ENCODE measurements at places on chromosomes 11 and 22.

DNA sequence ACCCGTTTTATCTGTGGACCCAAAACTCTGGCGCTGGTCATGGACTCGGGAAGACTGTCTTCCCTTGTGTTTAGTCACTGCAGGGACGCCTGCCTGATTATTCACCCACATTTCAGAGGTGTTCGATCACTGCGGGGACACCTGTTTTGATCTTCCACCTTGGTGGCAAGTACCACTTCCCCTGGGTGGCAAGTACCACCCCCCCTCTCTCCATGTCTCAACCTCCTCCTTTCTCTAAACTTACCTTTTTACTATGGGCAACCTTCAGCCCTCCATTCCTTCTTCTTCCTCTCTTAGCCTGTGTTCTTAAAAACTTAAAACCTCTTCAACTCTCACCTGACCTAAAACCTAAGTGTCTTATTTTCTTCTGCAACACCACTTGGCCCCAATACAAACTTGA is 1.9 kb upstream of the NDUFC2 start:
- no peak for DNase-seq

DNA sequence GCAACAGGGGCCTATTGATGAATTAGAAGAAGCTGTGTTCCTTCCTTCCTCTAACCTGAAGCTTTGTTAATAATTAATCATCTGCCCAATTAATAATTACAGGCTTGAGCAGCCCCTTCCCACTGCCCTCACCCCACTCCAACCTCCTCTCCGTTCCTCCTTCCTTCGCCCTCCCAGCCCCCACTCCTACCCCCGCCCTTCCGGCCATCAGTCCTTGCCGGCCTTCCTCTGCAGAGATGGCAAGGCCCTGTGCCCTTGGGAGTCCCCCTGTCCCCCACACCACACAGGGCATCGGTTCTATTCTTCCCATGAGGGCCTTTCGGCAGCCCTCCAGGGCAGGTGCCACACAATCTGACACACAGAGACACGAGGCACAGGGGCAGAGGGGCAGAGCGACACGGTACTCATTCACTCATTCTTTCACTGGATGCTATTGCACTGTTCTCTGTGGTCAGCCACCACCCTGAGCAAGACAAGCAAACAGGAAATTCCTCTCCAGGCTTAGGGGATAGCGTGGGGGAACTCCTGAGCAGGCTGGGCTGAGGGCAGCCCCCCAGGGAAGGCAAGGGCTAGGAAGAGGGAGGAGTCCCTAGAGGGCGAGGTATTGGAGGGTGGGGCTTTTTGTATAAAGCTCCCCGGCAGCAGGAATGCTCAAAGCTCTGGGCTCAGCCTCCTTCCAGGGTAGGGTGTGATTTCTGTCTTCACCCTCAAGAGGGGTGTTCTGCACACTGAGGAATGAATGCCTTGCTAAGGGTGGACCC is 14.7 kb downstream of the MGAT3 start:
- no peak for DNase-seq

DNA sequence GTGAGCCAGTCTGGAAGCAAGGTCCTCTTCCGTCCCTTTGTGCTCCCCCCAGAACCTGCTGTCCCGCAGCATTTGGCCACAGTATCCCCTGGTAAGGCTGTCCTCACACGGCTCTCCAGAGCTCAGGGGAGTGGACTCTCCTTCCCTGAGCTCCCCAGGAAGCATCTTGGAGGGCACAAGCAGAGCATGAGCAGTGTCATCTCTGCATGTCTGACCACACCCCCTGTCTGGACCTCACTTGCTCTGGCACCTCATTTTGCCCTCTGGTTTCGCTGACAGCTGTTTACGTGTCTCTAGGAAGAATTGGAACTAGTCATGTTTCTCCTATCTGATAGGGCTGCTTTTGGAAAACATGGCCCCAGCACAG is 15.5 kb downstream of the DCPS start:
- DNase-seq: no peak

GRCh38 chr11:113906038-113906437 is 1.4 kb downstream of the HTR3B start:
- DNase-seq: peak; percentile 21

GRCh38 chr11:96263238-96263763 is 79.7 kb downstream of the MAML2 start:
- no peak for DNase-seq

- no peak for DNase-seq
Observed at GRCh38 chr11:114091516-114092397, 32.2 kb downstream of the ZBTB16 start.

DNA sequence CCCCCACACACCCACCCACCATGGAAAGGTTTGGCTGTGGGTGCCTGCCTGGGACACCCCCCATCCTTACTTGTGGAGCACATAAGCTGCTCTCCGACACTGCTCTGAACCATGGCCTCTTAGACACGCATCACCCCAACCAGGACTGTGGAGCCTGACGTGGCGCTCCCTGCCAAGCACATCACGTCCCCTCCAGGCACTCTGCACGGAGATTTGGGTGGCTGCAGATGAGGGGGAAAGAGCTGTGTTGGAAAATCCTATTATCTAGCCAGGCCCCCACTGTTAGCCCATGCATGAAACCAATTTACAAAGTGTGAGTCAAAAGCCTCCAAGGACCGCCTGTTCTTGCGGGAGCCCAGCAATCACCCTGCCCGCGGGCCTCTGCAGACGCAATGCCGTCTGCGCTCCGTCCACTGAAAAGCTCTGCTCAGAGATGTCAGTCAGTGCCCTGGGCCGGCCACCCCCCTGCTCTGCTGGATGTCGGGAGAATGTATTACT is 163.4 kb upstream of the NECTIN1 start:
- no peak for DNase-seq

- no peak for DNase-seq
Observed at GRCh38 chr11:72058416-72059034, 21.8 kb downstream of the NUMA1 start.

DNA sequence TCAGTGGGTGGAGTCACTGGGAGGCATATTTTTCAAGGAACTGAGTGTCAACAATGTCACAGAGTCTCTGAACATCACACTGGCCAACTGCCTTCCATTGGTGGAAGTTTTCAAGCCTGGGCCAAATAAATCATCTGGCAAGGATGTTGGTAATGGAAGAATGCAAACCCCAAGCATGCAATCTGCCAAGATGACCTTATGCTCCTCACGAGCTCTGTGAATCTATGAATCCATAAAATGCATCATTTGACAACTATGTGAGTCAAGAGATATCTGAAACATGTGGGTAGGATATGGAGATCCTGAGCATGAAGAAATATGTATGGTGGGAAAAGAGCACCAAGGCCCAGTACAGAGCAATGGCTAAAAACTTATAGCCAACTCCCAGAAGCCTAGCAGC is 122.2 kb downstream of the PLEKHA7 start:
- DNase-seq: no peak

- no peak for DNase-seq
Observed at GRCh38 chr11:105109321-105109720, 30.2 kb downstream of the CARD18 start.

- no peak for DNase-seq
Observed at GRCh38 chr11:74783241-74783871, 34.7 kb downstream of the RNF169 start.

DNA sequence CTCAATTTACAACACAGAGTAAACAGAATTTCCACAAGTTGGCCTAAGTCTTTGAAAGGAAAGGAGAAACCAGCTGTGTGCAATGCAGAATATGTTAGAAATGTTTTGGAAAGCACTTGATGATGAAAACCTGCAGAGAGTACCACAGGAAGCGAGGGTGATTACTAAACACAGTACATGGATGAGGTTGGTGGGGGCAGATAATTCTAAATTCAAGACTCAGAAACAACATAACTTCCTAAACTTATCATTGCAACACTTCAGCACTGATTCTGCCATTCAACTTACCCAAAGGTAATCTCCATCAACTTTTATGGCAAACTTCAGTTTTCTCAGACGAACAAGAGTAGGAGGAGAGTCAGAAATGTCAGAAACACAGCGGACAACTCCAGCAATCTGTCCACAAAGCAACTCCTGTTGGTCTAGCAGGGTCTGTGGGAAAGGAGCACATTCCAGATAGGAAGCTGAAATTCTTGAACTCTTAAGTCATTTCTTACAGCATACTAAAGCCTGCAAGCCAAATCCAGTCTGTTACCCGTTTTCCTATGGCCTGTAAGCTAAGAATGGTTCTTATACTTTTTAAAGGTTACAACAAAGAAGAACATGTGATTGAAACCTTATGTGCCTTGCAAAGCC is 6.8 kb downstream of the HPS4 start:
- no peak for DNase-seq

GRCh38 chr22:37560608-37561211 is 430 bp downstream of the CDC42EP1 start:
- DNase-seq: no peak

DNA sequence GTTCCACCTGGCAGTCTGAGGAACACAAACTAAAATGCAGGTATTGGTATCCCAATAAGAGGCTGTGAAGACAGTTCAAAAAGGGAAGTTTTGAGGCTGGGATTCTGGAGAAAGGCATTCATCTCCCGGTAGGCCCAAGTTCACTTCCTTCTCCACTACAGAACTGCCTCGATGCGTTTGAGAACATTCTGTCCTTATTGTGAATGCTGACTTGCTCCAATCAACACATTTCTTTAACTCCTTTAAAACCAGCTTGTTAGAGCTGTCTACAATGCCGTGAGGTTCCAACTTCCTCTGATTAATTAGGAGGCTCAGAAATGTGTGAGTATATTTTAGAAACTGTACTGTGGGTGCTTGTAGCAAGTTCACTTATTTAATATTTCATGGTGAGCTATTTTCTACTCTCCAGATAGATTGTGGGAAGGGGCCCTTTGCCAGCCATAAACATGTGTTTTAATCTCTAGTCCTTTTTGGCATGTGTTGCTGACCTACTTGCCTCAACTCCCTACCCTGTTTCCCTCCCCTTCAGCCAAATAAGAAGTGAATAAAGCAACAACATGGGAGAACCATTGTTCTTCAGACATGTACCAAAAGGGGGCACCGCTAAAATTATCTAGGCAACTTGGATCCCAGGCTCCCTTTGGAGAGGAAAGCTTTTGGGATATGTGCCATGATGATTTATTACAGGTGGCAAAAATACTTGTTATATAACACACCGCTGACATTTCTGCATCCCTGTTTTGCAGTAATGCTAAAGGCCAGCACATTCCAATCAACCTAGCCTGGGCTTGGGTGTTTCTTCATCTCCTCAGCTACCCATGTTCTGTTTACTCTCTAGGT is 245.6 kb downstream of the BLID start:
- DNase-seq: no peak

DNA sequence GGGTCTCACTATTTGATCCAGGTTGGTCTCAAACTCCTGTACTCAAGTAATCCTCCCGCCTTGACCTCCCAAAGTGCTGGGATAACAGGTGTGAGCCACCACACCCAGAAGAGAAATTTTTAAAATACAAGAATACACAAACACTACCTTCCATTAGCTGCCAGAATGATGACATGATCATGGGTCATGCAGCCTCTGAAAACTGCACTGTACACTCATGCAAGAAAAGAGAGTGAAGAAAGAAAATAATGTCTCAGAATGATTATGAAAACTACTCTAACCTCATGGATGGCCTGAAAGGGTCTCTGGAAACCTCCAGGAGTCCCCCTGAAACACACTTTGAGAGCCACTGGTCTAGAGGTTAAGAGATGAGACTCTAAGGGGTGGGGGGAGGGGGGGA is 18.8 kb downstream of the VPS37C start:
- no peak for DNase-seq

DNA sequence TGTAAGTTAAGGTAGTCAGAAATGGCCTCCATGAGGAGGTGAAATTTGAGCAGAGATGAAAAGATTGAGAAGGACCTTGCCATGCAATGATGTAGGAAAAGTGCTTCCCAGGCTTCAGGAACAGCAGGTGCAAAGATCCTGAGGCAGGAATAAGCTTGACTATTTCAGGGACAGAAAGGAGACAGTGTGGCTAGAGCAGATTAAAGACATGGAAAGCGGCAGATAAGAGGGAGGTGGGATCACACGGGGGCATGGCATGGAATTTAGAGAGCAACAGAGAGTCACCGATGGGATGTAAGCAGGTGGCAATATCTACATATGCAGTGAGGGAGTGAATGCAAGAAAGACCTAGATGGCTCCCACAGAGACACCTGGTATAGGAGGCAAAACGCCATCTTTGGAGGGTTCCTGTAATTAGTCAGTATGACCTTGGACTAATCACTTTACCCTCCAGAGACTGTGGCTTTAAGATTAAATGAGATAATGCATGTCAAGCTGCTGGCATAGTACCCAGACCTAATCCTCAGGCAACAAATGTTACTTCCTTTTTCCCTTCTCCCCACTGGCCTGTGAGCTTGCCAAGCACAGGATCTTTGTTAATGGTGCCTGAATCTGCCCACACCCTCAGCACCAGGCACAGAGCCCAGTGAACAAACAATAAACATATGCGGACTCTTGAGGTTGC is 24.6 kb upstream of the ACER3 start:
- DNase-seq: no peak

GRCh38 chr22:29799217-29799680 is 32.1 kb downstream of the UQCR10 start:
- peak; percentile 51 for DNase-seq

GRCh38 chr11:107661656-107662055 is 50.2 kb downstream of the SLN start:
- DNase-seq: no peak

DNA sequence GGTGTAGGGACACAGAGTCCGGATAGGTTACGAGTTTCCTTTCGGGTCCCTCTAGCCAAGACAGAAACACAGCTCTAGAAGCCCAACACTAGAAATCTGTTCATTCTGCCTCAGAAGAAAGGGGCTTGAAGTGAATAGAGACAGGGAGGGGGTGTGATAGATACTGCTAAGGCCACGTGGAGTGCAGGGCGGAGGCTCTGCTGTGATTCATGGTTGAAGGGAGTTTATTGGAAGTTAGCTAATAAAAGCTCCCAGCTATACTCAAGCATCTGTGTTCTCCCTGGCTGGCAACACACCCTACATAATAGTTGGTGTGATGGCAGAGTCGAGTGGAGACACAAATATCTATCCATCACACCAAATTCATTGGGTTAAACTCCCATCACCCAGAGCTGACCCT is 337.4 kb downstream of the CADM1 start:
- no peak for DNase-seq

- peak; percentile 86 for DNase-seq
Observed at GRCh38 chr11:17734986-17735817, 621 bp downstream of the KCNC1 start.

- DNase-seq: no peak
Observed at GRCh38 chr22:19503869-19504268, 20.3 kb downstream of the CLDN5 start.
